Activated naive CD8-positive, alpha-beta T cell treated with anti-CD3 and anti-CD28 coated beads, Interleukin-2, amount 10 ng/mL, durations not matched to agents 7 days and 5 days (primary cell): ENCODE measurements at places on chromosomes 13 and 19.
A peak's percentile ranks its signal among the peaks of the same experiment; 100 is the strongest.

DNA sequence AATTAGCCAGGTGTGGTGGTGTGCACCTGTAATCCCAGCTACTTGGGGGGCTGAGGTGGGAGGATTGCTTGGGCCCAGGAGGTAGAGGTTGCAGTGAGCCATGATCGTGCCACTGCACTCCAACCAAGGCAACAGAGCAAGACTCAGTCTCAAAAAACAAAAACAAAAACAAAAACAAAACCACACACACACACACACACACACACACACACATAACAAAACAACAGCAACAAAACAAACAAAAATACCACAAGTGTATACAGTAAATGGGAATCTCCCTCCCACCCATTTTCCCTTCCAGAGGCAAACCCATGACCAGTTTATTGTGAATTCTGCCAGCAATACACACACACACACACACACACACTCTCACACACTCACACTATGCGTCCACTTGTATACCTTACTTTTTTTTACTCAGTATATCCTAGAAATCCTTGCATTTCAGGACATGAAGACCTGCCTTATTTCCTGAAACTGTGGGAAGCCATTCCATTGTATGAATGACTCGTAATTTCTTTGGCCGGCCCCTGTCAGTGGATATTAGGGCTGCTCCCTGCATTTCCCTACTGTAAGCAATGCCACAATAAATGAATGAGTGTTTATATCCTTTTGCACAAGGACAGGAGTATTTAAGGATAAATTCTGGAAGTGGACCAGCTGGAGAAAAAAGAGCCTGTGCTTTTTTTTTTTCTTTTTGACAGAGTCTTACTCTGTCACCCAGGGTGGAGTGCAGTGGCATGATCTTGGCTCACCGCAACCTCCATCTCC is 6.9 kb upstream of the PLEKHF1 start:
- DNase-seq, result no peak

DNA sequence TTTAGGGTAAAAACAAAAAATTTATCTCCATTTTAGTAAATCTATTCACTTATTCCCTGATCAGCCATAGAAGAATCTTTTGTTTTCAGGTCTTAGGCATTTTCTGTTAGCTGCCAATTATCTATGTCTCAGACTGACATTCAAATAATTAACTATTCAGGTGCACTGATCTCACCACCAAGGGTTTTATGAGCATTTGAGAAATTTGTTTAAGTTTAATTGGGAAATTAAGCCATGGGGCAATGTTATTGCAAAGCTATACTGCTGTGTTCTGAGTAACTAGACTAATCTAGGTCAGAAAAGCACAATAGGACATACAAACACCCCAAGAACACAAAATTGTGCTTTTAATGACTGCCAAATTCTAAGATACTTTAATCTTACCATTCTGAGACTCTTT is 210.7 kb upstream of the EDNRB start:
- no peak for DNase-seq

DNA sequence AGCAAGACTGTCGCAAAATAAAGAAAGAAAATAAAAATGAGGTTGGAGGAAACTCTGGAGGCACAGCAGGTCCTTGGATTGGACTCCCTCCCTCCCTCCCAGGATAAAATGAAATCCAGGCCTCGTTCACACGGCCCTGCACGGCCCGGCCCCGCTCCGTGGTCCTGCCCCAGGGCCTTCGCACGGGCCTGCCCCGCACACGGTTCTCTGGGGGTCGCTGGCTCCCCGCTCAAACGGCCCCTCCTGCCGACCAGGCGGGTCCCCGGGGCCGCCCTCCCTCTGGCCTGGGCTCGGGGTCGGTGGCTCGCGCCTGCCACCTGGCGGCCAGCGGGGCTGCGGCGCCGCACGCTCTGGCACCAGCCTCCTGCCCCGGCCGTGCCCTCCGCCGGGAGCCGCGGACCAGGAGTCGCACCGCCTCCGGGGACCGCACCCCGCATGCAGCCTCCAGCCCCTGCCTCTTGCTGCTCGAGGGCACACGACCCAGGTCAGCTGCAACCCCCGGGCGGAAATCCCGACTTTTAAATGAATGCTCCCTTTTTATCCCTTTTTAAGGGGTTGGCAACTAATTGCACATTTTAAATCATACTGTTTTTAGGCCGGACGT is 1.5 kb upstream of the WDR18 start:
- peak; percentile 93 for DNase-seq

- DNase-seq, result no peak
Measured at GRCh38 chr19:29003641-29004409, 209.1 kb downstream of the UQCRFS1 start.

- peak; percentile 29 for DNase-seq
Measured at GRCh38 chr19:29663861-29664752, 1.2 kb upstream of the PLEKHF1 start.

DNA sequence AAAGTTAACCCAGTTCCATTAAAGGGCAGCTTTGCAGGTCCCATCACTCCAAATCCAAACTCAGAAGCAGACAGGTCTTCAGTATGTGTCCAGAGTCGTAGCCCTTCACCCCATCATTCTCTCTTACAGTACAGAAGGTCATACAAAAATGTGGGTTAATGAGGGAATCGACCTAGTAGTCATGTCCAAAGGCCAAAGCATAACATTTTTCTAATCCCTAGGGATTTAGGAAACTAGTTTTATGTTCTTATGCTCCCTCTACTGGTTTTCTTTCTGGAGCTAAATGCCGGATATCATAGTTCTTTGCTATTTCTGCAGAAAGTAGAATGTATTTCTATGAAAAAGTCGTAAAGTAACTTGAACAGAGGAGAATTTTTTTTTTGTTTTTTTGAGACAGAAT is 72.2 kb downstream of the DHRS12 start:
- no peak for DNase-seq

DNA sequence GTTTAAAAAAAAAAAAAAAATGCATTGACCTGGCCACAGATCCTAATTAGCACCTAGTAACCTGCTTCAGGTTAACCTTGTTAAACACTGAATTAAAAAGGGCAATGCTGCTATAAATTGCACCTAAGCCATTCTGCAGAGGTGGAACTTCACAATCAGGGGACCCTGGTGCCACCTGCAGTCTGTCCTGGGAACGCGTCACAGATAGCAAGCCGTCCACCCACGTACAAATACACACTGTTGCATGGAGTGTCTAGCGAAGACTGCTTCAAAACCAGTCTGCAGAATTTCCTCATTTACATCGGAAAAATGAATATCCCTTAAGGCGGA is 169.3 kb downstream of the COL4A1 start:
- DNase-seq, result no peak

- peak; percentile 81 for DNase-seq
Measured at GRCh38 chr19:47573071-47574026, at the start of gene ZNF541. Gene ZNF541 (minus strand): TSS chr19:47573148. CDS start chr19:47555856, 17,292 bp downstream.

DNA sequence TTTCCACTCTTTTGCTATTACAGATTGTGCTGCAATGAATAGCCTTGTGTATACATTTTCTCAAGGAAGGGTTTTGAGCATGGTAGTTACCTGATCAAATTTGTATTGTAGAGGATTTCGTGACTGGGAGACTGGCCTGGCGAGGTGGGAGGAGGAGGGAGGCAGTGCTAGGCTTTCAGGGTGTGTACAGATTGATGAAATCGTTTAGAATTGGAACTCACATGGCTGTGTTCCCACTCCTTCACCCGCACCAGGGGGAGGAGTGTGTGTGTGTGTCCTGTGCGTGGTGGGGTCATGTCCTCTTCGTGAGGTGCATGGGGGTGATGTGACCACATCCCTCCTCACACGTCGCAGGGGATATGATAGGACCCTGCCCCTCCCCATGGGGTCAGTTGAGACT is 8.3 kb downstream of the PGLYRP1 start:
- no peak for DNase-seq

GRCh38 chr19:5711713-5712161 is 8.2 kb downstream of the LONP1 start:
- no peak for DNase-seq

DNA sequence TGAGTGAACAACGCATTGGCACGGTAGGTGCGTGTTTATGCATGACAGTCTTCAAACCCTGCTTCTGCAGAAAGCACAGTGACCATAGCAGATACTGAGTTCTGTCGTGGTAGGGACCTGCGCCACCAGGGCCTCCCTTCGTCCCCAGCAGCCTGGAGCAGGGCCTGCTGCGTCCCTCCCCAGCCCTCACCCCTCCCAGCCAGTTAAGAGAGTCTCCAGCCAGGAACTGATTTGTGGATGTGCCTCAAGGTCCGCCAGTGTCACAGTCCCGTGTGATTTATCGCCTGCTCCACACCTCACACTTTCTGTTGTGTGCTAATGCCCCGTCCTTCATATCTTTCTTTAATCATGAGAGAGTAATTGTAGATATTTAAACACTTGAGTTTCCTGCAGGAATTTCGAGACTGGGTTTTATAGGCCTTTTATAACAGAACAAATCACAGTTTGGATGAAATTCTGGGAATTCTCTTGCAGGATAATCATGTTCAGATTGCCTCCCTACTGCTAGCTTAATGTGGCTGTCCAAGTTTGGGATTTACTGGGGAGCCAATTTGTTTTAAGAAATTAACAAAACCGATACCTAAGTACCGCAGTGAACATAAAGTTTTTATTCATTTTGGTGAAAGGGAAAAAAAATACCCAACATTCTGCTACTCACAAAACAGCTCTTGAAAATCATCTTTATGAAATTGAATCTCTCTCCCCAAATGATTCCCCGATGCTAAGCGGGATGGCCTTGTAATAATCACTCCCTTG is 438.6 kb downstream of the TSHZ3 start:
- no peak for DNase-seq
